ENCODE measurements at places on chromosomes 12 and 14. TPM values are rescaled to one million over a fixed set of nuclear protein-coding genes. Genes with fewer than 3 reads are reported as not detected.

The SERPINA3 gene
- 13.2 TPM for total RNA-seq

The CKB gene
- total RNA-seq, result 239 TPM

The EGLN3 gene
- total RNA-seq, result 121 TPM

The MIP gene
- 2.9 TPM for total RNA-seq

GRCh38 chr12:53701518-53702264 lies 25.6 kb downstream of the CALCOCO1 start:
- peak; percentile 81 for DNase-seq

GRCh38 chr12:19972325-19973288 lies 395.7 kb upstream of the PDE3A start:
- DNase-seq, result no peak

GRCh38 chr14:51704545-51704944 lies 52.8 kb downstream of the FRMD6 start:
- no peak for DNase-seq

- DNase-seq, result no peak
Observed at GRCh38 chr12:33314223-33314622, 125.4 kb downstream of the SYT10 start.

DNA sequence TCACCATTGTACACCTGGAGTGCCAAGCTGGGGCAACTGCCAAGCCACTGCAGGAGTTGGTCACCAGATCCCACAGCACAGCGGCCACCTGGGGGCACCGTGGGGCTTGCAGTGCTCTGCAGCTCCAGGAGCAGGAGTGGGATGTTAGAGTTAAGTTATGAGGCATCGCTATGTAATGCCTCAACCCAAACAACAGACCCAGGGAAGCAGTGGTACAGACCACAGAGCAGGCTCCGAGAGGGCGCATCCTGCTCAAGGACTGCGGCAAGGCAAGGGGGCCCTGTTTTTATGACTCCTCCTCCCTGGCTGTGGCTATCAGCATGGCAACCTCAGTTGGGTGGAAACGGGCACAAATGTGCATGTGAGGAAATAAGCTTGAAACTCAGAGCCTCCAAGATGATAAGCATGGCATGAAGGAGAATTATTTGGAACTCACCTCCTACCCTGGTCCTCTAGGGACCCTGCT lies 63.1 kb downstream of the ARL6IP4 start:
- peak; percentile 89 for DNase-seq

DNA sequence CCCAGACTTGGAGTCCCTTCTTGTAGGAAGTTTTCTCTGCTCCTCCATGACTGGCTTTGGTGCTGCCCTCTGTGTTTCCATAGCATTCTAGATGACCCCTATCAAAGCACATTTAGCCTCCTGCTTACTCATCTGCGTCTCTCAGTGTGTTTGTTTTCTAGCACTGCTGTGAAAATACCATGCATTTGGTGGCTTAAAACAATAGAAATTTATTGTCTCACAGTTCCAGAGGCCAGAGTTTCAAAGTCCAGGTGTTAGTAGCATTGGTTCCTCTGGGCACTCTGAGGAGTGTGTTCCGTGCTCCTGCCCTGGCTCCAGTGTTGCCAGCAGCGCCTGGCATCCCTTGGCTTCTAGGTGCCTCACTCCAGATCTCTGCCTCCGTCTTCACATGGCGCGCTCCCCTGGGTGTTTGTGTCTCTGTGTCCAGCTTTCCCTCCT lies 86.1 kb downstream of the CACNA1C start:
- DNase-seq, result no peak

GRCh38 chr12:13197526-13198143 lies 1.1 kb downstream of the EMP1 start:
- DNase-seq, result peak; percentile 83

DNA sequence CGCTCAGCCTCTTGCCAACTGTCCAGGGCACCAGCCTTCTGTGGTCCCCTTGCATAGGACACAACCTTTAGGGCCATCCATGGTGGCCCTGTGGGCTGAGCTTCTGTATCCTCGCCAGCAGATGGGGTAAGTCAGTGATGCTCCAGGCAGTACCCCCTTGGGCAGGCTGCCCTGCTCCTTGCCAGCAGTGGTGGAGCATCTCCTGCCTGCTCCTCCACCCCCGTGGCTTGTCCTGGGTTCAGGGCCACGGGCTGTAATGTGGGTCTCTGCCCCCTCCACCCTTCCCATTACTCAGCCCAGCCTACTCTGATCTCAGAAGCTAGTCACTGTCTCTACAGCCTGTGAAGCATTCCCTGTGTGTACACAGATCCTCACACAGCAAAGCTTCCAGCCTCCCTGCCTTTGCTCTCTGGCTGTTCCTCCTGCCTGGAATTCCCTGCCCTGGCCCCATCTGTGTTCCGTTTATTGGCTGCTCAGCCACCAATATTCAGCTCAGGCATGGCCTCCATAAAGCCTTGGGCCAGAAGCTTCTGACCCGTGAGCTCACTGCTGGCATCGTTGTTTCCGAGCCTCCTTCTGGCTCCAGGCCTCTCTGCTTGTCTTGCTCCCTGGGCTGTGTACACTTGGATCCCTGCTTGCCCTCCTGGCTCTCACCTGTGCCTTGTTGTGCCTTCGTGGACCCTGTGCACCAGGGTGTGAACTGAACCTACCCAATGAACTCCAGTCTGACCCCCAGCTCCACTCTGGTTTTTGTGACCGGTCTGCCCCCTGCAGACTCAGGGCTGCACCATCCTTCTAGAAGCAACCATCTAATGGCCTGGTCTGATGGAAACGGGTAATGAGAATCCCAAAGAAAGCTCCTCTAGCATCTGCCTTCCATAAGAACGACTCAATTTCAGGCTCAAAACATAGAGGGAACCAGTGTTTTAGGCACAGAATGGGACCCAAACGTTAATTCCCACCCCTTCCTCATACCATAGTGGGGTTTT lies 177.0 kb upstream of the PRMT8 start:
- no peak for DNase-seq

DNA sequence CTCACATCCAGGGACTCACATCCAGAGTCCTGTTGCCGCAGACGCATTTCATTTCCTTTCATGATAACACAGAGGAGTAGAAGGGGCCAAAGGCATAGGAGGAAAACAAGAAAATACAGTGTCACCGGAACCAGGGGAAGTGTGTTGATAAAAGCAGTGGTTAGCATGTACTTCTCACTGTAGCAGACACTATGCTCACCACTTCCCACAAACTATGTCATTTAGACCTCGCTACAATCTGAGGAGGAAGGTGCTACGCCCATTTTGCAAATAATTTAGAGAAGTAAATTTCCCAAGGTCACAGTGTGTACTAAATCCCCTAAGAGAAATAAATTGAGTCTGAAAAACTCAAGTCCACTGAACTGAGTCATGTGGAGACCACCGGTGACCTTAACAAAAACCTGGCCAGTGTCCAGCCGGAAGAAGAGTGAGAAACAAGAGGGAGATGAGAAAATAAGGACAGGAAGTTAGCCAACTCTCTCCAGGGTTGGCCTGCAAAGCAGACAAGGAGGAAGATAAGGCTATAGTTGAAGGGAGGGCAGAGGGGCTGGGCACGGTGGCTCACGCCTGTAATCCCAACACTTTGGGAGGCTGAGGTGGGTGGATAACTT lies 25.8 kb upstream of the TMCC3 start:
- no peak for DNase-seq

Data from umbilical cord (tissue), 2 donors.